CD8-positive, alpha-beta memory T cell (primary cell): ENCODE measurements at places on chromosomes 1 and 21. TPM values are rescaled to one million over a fixed set of nuclear protein-coding genes. Genes with fewer than 3 reads are reported as not detected.

- no peaks in the 10 kb centered on the region for H3K36me3 ChIP-seq
- peak overlapping the region; percentile 1 for H3K4me3 ChIP-seq
- H3K27ac ChIP-seq, result no peak overlapping the region
- H3K4me1 ChIP-seq, result peaks cover 53% of the 10 kb centered on the region
- peak; percentile 46 for DNase-seq
- no peaks in the 10 kb centered on the region for H3K27me3 ChIP-seq
These were observed 193.1 kb downstream of the ST6GALNAC3 start for GRCh38 chr1:76267631-76268030.

DNA sequence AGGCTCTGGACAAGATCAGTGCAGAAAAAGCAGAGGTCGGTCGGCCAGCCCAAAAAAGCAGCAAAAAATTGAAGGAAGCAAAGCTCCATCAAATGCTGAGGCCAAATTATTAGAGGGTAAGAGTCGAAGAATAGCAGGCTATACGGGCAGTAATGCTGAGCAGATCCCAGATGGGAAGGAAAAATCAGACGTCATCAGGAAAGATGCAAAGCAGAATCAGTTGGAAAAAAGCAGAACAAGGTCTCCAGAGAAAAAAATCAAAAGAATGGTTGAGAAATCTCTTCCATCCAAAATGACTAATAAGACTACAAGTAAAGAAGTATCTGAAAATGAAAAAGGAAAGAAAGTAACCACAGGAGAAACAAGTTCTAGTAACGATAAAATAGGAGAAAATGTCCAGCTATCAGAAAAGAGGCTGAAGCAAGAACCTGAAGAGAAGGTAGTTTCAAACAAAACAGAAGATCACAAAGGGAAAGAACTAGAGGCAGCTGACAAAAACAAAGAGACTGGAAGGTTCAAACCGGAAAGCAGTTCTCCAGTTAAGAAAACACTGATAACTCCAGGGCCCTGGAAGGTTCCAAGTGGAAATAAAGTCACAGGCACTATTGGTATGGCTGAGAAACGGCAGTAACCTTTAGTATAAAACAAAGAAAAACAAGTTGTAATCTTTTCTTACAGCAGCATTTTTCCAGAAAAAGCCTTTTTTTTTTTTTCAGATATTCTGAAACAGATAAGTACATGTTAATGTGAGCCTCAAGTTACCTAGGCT lies 75.7 kb downstream of the PHTF1 start:
- H3K4me3 ChIP-seq, result no peak overlapping the region
- DNase-seq, result no peak
- no peaks in the 10 kb centered on the region for H3K4me1 ChIP-seq
- no peaks in the 10 kb centered on the region for H3K36me3 ChIP-seq

DNA sequence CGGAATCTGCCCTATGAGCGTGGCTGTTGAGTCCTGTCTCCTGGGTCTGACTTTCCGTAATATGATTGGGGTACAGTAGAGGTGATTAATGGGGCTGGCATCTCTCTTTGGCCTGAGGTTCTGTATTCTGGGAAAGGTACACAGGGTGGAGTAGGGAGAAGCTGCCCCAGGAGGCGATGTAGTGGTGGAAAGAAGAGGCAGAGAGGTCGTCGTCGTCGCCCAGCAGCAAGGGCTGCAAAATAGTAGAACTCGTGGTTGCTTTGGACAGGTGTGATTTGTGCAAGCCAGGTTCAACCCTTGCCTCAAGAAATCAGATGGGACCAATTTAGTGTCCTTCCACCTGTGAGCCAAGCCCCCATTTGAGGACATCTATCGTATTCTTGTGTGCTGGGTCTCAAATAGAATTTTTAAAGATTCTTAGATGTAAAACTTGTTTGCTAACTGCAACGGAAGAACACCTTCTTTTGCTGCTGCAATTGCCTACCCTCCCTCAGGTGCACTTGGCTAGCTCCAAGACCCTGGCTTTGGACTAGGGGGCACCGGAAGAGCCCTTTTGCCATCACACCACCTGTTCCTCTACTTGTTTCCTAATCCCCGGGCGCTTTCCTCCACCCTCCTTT lies 1.3 kb upstream of the HMGN2 start:
- peak overlapping the region; percentile 69 for H3K4me3 ChIP-seq
- no peaks in the 10 kb centered on the region for H3K27me3 ChIP-seq
- peaks cover 34% of the 10 kb centered on the region for H3K4me1 ChIP-seq
- no peak overlapping the region for H3K27ac ChIP-seq
- DNase-seq, result no peak
- peaks cover 21% of the 10 kb centered on the region for H3K36me3 ChIP-seq

GRCh38 chr1:216293683-216294082 lies 129.6 kb downstream of the USH2A start:
- H3K4me1 ChIP-seq, result no peaks in the 10 kb centered on the region
- H3K27ac ChIP-seq, result no peak overlapping the region
- H3K4me3 ChIP-seq, result no peak overlapping the region
- H3K36me3 ChIP-seq, result no peaks in the 10 kb centered on the region
- H3K27me3 ChIP-seq, result no peaks in the 10 kb centered on the region

DNA sequence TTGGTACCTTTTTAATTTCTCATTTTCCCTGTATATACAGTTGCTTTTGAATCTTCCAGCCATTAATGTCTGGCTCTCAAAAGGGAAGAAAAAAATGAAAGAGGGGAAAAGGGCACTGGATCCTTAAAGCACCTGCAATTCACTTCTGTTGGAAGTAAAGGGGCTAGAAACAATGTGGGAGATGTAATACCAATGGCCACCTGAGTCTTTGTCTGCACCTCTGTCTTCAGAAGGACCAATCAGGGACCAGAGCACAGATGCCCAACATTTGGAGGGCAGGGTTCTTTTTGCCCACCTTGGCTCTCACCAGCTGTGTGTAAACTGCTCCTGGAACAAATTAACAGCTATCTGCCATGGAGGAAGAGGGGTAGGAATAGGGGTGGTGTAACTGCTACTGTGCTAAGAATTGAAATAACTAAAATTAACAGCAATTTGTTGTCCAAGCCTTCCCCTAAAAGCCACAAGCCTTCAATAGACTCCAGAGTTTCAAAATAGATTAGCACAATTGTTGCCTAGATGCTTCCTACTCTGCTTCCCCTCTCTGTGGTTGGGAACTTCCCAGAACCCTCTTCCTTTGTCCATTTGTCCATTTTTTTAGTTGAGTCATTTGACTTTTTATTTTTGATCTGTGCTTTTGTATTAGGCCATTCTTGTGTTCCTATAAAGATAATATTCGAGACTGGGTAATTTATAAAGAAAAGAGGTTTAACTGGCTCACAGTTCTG lies 11.5 kb upstream of the LRRC8B start:
- no peak overlapping the region for H3K4me3 ChIP-seq
- no peak overlapping the region for H3K27ac ChIP-seq
- no peak for DNase-seq

GRCh38 chr1:227453631-227454355 lies 109.6 kb upstream of the ZNF678 start:
- peaks cover 4% of the 10 kb centered on the region for H3K27me3 ChIP-seq
- no peaks in the 10 kb centered on the region for H3K36me3 ChIP-seq
- H3K27ac ChIP-seq, result no peak overlapping the region
- H3K4me1 ChIP-seq, result no peaks in the 10 kb centered on the region
- DNase-seq, result no peak

GRCh38 chr1:53350853-53351767 lies 23.2 kb upstream of the LRP8 start:
- no peak overlapping the region for H3K4me3 ChIP-seq
- no peaks in the 10 kb centered on the region for H3K4me1 ChIP-seq
- DNase-seq, result no peak
- no peak overlapping the region for H3K27ac ChIP-seq

DNA sequence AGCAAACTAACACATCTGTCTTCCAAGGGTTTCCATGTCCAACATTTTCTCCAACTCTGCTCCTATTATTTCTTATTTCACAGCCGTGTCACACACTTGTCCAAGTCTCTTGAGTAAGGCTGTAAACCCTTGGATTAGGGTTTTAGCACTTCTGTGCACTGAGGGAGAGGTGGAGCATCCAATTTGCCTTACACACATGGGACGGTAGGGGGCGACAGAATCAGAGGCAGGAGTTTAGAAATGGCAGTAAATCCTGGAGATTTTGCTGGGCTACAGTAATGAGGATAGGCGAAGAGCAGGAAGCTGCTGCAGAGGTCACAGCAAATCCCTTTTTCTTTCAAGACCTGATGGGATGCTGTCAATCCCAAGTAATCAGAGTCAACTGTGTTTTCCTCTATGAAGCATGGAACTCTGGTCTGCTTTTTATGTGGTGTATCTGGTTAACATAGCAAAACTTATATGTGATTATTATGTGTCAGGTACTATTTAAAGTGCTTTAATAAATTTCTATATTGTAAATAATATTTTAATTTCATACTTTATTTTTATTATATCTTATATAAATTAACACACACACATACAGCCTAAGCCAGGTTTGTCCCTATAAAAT lies 15.4 kb upstream of the LCE5A start:
- no peaks in the 10 kb centered on the region for H3K36me3 ChIP-seq
- no peak for DNase-seq
- no peaks in the 10 kb centered on the region for H3K27me3 ChIP-seq
- no peaks in the 10 kb centered on the region for H3K4me1 ChIP-seq
- no peak overlapping the region for H3K27ac ChIP-seq

DNA sequence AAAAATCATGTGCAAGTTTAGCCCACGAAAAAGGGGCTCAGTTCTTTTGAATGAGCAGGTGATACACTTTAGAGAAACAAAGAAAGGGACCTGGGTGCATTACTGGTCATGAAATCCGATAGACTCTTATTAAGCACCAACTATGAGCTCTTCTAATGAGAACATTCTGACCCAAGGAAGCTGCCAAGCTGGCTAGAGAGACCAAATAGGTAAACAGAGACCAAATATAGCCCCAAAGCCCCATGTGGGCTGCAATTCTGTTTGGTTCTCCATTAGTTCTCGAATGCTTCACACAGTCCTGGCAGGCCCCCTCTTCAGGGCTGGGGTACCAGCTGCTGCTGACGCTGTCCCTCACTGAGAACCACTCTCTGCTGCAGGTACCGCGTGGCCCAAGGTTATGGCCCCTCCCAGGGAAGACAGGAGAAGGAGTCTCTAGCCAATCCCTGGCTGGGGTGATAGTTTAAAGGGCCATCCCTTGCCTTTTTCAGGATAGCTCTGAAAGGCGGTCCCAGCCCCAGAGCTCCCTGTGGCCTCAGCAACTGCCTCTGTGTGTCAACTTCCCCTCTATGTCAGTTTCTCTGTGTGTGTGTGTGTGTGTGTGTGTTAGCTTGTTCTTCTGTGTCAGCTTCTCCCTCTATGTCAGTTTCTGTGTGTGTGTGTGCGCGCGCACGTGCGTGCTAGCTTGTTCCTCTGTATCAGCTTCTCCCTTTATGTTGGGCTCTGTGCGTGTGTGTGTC lies 7.1 kb upstream of the UBXN10 start:
- H3K4me1 ChIP-seq, result no peaks in the 10 kb centered on the region
- no peaks in the 10 kb centered on the region for H3K36me3 ChIP-seq
- H3K4me3 ChIP-seq, result no peak overlapping the region
- no peak for DNase-seq
- H3K27ac ChIP-seq, result no peak overlapping the region

- no peak overlapping the region for H3K27ac ChIP-seq
- no peaks in the 10 kb centered on the region for H3K27me3 ChIP-seq
- no peak for DNase-seq
- H3K36me3 ChIP-seq, result no peaks in the 10 kb centered on the region
- H3K4me3 ChIP-seq, result no peak overlapping the region
- peaks cover 7% of the 10 kb centered on the region for H3K4me1 ChIP-seq
These were observed 128.2 kb upstream of the KIAA0040 start for GRCh38 chr1:175320804-175321203.

DNA sequence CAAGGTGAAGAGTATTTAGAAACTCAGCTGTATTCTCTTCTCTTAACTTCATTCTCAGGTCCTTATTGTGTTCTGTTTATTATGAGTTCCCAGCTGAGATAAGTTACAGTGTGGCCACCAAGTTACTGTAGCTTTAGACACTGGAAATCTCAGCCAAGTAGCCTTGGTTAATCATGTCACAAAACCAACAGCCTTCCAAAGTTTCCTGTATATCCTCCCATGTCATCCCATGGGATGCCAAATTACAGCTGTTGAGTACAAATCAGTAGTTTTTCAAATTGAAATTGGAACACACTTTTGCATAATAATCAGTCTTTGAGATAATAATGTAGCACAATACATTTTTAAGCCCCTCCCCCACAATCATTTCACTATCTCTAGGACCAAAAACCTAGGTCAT lies 10.7 kb downstream of the ADAMTS5 start:
- no peaks in the 10 kb centered on the region for H3K4me1 ChIP-seq
- H3K36me3 ChIP-seq, result no peaks in the 10 kb centered on the region
- no peak overlapping the region for H3K4me3 ChIP-seq
- DNase-seq, result no peak
- no peak overlapping the region for H3K27ac ChIP-seq

DNA sequence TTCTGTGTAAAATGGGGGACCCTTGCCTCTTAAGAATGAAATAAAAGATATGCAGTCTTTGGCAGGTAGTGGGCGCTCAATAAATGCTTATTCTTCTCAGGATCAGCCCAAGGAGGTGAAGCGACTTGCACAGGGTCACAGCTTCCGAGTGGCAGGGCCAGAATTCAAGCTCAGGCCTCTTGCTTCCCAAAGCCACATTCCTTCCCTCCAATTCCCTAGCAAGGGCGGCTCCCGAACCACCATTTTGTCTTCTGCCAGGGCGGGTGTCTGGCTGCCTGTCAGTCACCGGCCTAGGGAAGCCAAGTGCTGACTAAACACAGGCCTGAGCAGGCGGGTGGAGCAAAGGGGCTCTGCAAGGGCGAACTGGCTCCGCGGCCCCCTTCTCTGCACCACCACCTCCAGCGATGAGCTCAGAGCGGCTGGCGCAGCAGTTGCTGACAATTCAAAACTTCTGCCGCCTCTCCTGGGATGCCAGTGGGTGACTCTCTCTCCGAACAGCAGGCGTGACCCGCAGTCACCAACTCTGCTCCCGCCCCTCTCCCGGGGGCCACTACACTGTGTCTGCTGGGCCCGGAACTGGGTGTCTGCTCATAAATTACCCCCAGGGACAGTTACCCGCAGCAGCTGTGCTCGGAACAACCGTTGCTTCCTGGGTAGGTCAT lies 10.8 kb downstream of the GPR3 start:
- peaks cover 17% of the 10 kb centered on the region for H3K4me1 ChIP-seq
- DNase-seq, result peak; percentile 29
- no peaks in the 10 kb centered on the region for H3K27me3 ChIP-seq
- H3K27ac ChIP-seq, result no peak overlapping the region
- H3K36me3 ChIP-seq, result no peaks in the 10 kb centered on the region
- no peak overlapping the region for H3K4me3 ChIP-seq

Gene HAO2
- total RNA-seq, result not detected

Gene HES4
- total RNA-seq, result 0.62 TPM

Gene CR1
- total RNA-seq, result 3.7 TPM

Gene ARHGAP30
- total RNA-seq, result 149 TPM

Gene VPS45
- 26.3 TPM for total RNA-seq

Gene FCRL6
- total RNA-seq, result 1.5 TPM

Gene B4GALT2
- 39.7 TPM for total RNA-seq

Gene DIRAS3
- total RNA-seq, result 0.28 TPM

Gene RHBDL2
- total RNA-seq, result not detected

Gene C1orf185
- not detected for total RNA-seq

Gene PKN2
- total RNA-seq, result 17.8 TPM

Gene TIMM17A
- 130 TPM for total RNA-seq

Gene OR6K3
- not detected for total RNA-seq

Gene PPIAL4G
- 0.44 TPM for total RNA-seq
